ENCODE measurements at places on chromosomes 2 and 18.
A peak's percentile ranks its signal among the peaks of the same experiment; 100 is the strongest.

DNA sequence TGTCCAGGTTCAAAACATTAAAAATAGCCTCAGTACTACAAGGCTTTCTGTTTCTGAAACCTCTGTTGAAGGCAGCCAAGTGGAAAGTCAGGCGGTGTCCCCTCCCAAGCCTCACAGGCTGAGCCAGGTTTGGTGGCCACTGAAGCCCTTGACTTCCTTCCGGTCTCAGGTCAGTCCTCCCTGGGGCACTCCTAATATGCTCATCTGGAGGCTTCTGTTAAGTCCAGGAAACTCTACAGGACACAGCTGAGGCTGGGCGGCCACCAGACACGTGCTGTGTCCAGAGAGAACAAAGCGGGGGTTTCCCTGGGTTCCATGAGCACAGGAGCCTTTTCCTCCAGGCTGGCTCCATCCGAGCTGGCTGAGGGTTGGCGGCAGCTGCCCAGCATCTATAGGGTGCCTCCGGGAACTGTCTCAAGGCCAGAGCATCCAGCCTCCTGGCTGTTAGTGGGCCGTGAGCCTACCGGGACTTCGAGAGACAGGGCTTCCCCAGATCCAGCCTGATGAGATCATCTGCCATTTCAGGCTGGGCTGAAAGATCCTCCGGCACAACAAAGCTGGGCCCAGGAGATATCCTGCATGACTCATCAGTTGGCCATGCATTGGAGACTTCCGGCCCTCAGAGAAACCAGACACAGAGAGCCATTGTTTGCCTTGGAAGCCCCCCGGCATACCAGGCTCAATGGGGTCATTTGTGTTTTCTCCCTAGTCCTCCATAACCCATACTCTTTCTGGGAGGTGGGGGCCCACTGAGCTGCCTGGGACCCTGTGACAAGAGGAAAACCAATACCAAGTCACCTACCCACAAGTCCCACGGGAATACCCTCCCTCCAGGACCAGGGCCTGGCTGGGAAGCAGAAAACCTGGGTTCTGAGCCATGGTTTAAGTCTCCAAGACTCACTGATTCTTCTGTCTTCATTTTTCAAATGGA is 71.7 kb downstream of the HS1BP3 start:
- peak; percentile 85 for DNase-seq

GRCh38 chr2:21256006-21256405 is 132.2 kb downstream of the TDRD15 start:
- DNase-seq = peak; percentile 75

GRCh38 chr2:104050656-104051242 is 803.2 kb upstream of the POU3F3 start:
- no peak for DNase-seq

DNA sequence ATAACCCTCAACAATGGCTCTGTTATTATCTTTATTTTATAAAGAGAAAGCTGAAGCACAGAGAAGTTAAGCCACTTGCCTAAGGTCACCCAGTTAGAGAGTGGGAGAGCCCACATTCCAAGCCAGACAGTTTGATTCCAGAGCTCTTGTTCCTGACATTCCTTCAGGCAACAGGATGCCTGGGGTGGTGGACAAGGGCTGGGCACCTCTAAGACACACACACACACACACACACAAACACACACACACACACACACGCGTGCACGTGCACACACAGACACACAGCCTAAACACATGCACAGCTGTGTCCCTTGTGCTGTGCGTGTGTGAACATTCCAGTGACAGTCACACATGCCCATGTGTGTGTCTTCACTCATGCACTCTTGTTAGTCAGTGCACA is 26.4 kb downstream of the CELF4 start:
- DNase-seq = no peak

GRCh38 chr18:6682437-6683111 is 46.9 kb upstream of the ARHGAP28 start:
- DNase-seq = no peak

DNA sequence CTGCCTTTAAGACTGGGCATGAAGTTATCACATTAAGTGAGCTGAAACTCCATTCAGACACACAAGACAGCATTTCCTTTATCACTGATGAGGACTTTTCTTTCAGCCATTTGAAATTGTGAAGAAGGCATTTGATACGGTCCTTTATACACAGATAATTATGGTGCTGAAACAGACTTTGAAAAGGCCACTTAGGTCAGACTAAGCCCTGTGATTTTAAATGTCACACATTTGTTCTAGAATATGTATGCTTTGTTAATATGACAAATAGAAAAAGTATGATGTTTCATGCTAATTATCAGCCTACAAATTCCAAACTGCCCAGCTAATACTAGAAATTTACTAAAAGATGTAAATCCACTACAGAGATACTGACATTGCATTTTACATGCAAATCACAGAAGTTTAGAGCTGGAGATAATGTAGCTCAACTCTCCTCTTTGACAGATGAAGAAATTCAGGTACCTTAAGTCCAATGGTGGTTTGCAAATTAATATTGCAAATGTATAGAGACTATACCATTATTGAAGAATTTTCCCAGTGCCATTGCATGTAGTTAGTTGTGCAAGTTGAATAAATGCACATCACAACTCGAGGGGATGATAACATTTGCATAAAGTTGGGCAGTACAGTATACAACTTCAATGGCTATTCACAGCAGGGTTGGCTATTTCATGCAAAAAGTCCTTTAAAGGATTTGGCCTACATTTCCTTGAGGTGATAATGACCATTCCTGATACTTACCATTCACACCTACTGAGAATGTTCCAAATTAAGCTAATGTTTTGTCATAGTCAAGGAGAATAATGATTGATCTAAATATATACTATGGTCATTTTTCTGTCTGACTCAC is 175.2 kb downstream of the UPP2 start:
- no peak for DNase-seq

DNA sequence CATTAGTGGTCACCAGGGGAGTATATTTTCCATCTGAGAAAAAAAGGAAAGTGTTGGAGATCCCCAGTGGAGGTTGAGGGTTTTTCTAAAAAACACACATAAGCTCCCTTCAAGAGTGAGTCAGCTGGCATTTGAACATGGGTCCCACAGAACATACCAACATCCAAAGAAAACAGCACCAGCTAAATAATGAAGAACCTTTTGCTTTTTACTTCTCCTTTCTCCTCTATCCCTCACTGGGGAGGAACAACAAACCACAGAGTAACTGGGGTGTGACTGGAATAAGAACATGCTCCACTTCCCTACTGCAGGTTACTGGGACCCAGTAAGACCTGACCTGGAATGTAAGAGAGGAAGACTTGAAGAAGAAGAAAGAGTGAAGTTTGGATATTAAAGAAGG is 56.5 kb upstream of the RAPH1 start:
- peak; percentile 44 for DNase-seq

DNA sequence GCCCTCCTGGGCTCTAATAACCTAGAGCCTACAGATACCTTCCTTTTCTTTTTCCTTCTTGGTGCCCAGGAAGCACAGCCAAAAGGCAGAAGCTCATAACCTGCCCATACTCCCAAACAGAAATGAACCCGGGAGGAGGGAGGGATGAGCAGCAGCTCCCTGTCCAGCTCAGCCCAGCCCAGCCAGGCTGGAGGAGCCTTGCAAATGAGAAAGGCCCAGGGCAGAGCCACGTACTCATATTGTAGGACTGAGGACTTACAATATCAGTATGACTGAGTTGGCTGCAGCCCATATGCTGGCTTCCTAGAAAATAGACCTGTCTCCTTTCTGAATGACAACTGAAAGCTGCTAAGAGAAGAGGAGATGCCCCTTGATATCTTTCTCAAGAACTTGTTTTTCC is 21.7 kb downstream of the PKDCC start:
- no peak for DNase-seq

GRCh38 chr2:131673400-131674173 is 145.9 kb downstream of the CCDC74A start:
- peak; percentile 71 for DNase-seq

DNA sequence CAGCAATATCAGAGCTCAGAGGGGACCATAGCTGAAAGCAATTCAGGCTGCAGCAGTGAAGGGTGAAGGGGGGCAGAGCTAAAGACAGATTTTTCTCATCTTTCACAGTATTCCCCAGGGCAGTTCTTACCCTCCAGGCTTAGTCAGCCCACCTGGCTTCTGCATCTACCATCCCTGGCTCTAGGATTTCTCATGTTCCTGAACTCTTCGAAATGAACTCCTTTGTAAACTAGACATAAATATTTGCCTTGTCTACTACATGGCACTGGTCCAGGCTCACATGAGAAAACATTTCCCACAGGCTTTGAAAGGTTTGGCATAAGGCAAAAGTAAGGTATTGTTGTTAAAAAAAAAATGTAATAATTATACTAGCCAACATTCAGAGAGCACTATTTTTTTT is 23.6 kb upstream of the NEB start:
- no peak for DNase-seq

GRCh38 chr2:188369365-188369764 is 77.7 kb downstream of the GULP1 start:
- DNase-seq = peak; percentile 70

GRCh38 chr18:14097761-14098160 is 34.5 kb downstream of the ZNF519 start:
- no peak for DNase-seq

- no peak for DNase-seq
These were observed 852.1 kb downstream of the CPS1 start for GRCh38 chr2:211408483-211408891.

DNA sequence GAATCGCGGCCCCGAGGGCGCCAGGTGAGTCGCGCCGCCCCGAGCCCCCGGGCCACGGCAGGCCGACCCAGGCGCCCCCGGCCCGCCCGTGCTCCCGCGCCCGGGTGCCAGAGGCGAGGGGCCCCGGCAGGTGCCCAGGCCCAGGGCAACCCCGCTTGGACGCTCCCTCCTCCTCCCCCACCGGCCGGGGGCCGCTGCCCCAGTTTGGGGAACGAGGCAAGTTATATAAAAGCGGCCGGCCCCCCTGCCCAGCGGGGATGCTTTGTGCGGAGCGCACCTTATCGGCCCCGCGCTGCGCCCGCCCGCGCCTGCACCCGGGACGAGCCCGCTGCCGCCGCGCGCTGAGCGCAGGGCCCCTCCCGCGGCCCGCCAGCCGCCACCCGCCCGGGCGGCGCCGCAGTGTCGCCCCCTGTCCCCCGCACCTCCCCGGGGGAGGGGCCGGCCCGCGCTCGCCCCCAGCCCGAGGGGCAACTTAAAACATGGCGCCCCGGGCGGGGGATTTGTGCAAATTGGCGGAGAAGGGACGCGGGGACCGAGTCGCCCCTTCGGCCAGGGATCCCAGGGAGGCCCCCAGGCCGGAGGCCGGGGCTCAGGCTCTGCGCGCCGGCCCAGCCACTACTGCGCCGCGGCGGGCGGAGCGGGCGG is 639 bp downstream of the EPB41L3 start:
- DNase-seq = no peak

DNA sequence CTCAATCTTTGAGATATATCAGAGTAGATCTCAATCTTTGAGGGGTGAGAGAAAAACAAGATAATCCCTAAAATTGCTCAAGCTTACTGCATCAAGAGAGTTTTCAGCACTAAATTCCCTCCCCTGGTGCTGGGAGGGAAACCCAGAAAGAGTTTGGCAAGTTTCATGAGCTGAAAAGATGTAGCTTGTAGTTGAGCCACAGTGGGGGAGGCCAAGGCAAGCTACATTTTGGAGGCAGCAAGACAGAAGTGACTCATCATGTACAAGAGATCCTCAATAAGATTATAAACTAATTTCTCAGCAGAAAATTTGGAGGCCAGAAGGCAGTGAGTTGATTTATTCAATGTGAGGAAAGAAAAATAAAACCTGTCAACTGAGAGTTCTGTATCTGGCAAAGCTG is 308.2 kb downstream of the PIEZO2 start:
- DNase-seq = peak; percentile 88

GRCh38 chr2:62736899-62737559 is 31.5 kb downstream of the EHBP1 start:
- peak; percentile 42 for DNase-seq

GRCh38 chr18:21820033-21820810 is 79.6 kb downstream of the MIB1 start:
- peak; percentile 71 for DNase-seq

GRCh38 chr2:52210611-52211010 is 1178.7 kb upstream of the NRXN1 start:
- DNase-seq = no peak

- no peak for DNase-seq
These were observed 244.9 kb upstream of the CXCR4 start for GRCh38 chr2:136362676-136363390.

DNA sequence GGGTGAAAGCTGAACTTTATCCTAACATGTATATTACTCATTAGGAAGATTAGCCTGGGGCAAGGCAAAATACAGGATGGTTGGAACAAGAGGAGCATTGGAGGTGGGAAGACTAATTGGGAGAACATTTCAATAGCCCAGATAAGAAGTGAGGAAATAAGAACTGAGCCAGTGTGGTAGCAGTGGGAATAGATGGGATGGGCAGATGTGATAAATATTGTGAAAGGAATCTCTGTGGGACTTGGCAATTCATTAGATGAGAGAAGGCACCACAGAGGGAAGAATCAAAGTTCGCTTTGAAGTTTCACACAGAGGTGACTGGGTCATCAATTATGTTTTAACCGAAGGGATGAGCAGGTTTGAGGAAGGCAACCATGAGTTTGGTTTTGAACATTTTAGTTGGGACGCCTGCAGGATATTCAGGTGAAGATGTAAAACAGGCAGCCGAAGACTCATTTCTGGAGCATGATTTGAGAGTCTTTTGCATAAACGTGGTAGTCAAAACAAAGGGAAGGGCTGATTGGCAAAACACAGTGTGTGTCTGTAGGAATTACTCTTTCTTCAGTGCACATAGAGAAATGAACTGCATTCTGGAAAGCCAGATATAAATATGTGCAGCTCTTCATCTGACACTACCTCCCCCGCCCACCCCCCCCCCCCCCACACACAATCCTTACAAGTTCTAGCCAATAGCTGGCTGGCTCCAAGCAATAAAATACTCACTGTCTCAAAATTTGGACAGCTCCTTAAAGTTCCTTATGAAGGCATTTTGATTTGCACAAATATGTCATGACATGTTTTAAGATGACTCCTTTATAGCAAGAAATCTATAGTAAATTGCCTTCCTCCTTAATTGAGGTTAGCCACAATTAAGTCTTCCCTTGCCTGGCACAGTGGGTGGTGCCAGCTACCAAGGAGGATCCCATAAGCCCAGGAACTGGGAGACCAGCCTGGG is 1.9 kb upstream of the SLC1A4 start:
- DNase-seq = peak; percentile 13

- DNase-seq = no peak
These were observed 1620.0 kb downstream of the SUCLG1 start for GRCh38 chr2:82839036-82839435.

GRCh38 chr2:229342376-229342775 is 71.3 kb upstream of the PID1 start:
- DNase-seq = peak; percentile 4

- no peak for DNase-seq
These were observed 133.7 kb downstream of the MSH2 start for GRCh38 chr2:47536696-47537095.

DNA sequence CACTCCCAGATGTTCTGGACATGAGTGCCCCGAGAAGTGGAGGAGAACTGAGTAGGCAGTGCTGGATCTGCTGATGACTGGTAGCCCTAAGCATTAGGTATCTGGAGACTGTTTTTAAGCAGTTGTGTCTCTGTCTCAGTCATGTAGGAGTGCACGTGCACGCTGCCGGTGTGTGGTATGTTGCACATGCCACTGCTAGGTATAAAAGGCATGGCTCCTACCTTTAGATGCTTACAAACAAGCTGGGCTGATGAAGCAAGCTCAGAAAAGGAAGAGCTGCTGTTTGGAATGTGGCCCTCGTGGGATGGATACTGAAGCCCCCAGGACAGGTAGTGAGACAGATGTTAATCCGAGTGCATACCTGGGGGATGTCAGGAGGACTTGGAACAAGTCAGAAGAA is 49.1 kb downstream of the HK2 start:
- DNase-seq = no peak

- DNase-seq = peak; percentile 84
These were observed 105.4 kb downstream of the POLR1A start for GRCh38 chr2:86000131-86000937.

- DNase-seq = no peak
These were observed at the start of gene CRACDL for GRCh38 chr2:98935777-98936352. Gene CRACDL, minus strand, starts transcription at chr2:98936225. Its CDS starts 89,425 bp downstream, at chr2:98846800.
